ENCODE measurements at places on chromosomes 4 and X. TPM values are rescaled to one million over a fixed set of nuclear protein-coding genes. Genes with fewer than 3 reads are reported as not detected.

Gene GABRB1
- total RNA-seq, result not detected

Gene DLG3
- total RNA-seq, result 24.7 TPM

Gene UTP3
- total RNA-seq, result 27.7 TPM

Gene SHROOM2
- total RNA-seq, result 0.75 TPM
